ENCODE measurements at places on chromosomes 5 and 9.

DNA sequence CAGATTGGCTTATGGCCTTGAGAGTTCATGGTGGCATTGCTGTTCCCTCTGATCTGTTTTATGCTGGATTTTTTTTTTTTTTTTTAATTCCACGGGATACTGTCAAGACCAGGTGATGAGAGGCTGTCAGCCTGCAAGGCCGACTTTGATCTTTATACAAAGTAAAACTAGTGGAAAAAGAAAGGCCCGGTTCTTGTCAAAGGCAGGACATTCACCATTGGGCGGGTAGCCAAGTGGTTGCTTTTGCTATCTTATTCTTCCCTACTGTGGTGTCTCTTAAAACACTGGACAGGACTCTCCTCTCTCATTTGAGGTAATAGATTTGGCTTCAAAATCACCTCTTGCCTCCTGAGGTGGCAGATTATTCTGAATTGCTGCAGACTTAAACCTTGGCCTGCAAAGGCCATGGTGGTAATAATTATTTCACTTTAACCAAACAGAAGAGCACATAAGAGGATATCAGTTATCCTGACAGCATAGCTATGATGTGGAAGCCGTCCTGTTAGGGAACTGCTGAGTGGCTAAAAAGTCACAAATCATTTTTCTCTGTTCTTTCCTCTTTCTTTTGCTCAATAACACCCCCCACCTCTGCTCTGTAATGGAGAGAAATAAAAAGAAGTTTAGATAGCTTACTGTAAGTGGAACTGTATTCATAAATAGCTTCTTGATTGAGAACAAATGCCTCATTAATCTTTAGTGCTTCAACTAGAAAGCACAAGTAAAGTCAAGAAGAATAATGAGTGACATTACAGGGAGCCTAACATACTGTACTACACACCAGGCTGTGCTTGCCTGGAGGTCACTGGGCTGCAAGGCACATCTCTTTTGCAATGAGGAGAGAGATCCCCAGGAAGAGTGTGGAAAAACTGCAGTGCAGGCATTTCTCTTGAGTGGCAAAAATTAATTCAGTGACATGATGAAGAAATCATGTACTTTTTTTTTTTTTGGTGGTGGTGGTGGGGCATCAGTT, 275.6 kb downstream of the KDM4C start:
- DNase-seq: peak; percentile 10

GRCh38 chr9:91765296-91765695, 184.7 kb downstream of the ROR2 start:
- no peak for DNase-seq

- no peak for DNase-seq
These were observed 58.9 kb downstream of the SUSD1 start for GRCh38 chr9:112115970-112116753.

- DNase-seq: no peak
These were observed 233.1 kb downstream of the ADAMTSL1 start for GRCh38 chr9:18707061-18707461.

GRCh38 chr5:59061377-59061776, 478.5 kb downstream of the RAB3C start:
- no peak for DNase-seq

GRCh38 chr9:96376891-96377874, 6.3 kb downstream of the SLC35D2 start:
- no peak for DNase-seq

DNA sequence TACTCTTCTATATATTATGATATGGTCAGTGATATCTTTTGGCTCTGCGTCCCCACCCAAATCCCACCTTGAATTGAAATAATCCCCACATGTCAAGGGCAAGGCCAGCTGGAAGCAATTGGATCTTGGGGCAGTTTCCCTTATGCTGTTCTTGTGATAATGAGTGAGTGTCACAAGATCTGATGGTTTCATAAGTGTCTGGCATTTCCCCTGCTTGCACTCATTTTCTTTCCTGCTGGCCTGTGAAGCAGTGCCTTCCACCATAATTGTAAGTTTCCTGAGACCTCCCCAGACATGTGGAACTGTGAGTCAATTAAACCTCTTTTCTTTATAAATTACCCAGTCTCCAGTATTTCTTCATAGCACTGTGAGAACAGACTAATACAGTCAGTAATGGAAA, 45.0 kb upstream of the TNC start:
- DNase-seq: no peak

- peak; percentile 76 for DNase-seq
These were observed 47.3 kb upstream of the SLC30A5 start for GRCh38 chr5:69046375-69046957.

- no peak for DNase-seq
These were observed 56.3 kb downstream of the TMEM174 start for GRCh38 chr5:73229271-73229670.

GRCh38 chr5:114010362-114010761, 351.5 kb upstream of the KCNN2 start:
- DNase-seq: no peak

DNA sequence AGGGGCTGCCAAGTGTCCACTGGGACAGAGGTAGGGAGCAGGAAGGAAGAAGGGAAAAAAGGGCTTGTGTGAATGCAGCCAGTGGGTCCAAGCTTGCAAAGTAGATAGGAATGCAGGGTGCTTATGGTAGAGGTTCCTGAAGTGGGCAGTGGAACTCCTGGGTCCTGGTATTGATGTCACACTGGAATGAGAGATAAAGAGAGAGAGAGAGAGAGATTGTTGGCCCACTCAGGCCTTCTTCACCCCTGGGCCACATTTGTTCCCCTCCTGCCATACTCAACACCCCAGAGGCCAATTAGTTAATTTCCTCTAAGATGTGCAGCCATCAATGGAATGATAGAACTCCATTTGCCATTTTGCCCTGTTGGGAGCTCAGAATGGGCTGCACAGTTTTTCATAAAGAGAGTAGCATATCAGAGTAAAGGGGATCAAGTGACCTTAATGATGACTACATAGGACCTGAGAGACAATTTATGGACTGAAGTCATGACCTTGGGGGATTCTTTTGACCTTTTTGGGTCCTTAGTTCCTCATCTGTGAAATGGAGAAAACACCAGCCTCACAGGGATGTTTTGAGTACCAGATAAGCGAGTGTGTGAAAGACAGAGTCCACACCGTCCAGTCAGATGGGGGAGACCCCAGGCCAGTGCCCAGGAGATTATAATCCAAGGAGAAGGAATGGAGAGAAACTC, 52.9 kb downstream of the PPARGC1B start:
- no peak for DNase-seq

DNA sequence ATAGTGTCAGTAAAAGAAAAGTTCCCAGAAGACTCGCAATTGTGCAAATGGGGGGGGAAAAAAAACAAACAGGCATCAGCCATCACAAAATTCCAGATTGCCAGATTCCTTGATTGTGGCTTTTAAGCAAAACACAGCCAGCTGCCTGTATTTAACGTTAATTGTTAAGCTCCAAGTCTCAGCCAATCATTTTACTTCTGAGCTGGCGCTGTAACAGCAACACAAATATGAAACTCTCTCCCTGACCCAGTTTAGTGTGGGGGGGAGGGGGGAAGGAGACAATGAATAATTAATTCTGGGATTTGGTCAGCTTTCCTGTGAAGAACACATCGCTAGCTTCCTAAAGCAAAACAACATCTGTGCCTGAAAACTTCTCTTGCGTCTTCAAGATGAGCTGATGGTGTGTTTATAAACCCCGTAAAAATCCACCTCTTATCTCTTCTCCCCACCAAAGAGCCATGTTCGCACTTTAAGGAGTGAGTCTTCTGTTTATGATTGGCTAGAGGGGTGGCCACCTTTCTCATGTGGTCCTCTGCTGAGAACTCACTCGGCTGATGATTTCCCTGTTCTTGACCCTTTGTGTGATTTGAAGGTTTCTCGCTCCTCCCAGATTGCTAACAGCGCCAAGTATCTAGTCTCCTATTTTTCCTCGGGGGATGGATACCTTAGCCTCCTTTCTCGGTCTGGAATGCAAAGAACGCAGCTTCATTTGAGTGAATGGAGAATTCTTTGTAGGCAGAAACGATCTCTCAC, 160.2 kb upstream of the DAPK1 start:
- DNase-seq: peak; percentile 8

DNA sequence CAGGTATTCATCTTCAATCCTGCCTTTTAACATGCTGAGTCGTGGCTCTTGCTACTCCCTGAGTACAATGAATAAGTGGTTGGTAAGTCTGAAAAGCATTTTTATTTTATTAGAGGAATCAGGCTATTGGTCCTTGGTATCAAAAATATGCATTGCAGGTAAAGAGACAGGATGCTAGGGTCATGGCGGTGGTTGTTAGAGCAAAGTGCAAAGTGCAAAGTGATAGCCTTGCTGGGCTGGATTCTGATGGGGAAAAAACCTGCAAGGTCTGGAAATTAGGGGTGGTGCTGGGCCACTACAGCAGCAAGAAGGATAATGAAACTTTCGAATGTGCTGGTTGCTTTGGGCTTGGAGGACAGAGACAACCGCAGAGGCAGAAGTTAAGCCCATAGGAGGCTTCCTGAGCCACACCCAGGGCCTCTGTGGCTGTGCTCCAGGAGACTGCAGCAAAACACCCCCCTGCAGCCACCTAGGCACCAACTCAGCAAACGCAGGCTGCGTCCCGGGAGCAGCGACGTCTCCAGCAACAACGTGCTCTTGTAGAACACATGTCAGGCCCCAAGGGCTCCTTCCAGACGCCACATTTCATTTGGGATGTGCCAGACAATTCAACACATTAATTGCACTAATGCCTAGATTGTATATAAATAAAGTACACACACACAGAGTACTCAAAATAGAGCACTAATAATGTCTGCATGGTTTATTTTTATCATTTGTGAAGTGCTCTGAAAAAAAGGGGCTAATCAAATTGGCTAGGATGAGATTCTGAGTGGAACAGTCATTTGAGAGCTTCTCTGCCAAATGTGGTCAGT, 149.8 kb upstream of the RAPGEF1 start:
- DNase-seq: no peak

- DNase-seq: no peak
These were observed 36.3 kb downstream of the SLC12A7 start for GRCh38 chr5:1075555-1075881.

- DNase-seq: no peak
These were observed 132.7 kb upstream of the POU5F2 start for GRCh38 chr5:93874080-93874479.

DNA sequence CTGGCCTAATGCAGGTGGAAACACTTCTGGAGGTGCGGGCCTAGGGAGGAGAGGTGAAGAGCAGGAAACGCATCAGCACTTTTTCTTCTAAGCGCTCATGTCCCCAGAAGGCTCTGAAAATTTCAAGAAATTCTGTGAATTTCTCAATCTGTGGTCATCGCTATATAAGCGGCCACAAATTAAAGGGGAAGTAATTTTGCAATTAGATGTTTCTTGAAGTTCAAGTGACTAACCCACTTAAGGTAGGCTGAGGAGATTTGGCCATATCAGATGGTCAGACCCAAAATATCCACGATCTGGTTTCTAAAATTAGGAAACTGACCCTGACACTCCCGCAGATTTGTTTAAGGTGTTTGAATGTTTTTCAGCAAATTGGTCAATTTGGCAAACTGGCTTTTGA, 16.6 kb upstream of the HMGCR start:
- peak; percentile 84 for DNase-seq

DNA sequence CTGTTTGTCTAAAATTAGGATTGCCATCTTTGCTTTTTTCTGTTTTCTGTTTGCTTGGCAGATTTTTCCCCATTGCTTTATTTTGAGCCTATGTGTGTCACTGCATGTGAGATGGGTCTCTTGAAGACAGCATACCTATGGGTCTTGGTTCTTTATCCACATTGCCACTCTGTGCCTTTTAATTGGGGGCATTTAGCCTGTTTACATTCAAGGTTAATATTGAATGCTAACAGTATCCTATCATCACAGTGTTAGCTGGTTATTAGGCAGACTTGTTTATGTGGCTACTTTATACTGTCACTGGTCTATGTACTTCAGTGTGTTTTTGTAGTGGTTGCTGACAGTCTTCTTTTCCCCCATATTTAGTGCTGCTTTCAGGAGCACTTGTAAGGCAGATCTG, 67.3 kb downstream of the ISOC1 start:
- no peak for DNase-seq

GRCh38 chr9:37105234-37105633, 15.1 kb upstream of the ZCCHC7 start:
- no peak for DNase-seq

DNA sequence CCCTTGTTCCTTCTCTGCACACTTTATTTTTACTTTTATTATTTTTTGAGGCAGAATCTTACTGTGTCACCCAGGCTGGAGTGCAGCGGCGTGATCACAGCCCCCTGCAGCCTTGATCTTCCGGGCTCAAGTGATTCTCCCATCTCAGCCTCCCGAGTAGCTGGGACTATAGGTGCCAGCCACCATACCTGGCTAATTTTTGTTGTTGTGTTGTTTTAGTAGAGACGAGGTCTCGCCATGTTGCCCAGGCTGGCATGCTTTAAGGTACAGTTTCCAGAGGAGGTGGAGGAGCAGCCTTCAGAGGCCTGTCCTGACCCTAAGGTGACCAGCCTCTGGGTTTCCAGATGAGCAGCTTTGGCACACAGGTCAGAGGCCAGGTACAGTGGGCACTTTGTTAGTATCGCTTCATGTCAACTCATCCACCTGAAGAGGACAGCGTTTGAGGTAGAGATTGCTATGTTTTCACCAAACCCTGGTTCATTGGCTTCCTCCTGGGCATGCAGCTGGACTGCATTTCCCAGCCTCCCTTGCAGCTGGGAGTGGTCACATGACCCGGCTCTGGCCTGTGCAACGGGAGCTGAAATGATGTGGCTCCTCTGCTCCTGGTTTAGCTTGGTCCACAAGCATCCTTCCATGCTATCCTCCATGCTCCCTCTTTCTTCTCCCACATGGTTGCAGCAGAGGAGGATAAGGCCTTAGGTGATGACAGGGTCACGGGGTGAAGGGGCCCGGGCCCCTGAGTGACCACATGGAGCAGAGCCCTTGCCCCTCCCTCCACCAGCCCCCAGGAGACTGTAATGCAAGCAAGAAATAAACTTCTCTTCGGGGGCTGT, 139.3 kb upstream of the IER5L start:
- peak; percentile 37 for DNase-seq

DNA sequence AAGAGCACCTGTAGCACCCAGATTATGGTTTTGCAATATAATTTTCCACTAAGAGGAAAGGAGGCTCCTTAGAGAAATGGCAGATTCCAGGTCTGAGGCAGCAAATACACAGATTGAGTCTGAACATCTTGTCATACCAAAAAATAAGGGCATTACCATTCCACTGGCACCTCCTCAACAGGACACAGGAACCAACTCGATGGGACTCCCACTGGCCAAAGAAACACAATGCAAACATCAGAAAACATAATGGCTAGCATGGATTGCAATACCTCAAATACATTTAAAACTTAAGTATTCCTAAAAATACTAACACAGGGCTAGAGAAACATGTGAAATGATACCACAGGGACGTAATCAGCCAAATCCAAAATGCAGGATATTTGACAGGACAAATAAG, 12.4 kb upstream of the RANBP17 start:
- DNase-seq: peak; percentile 20

- no peak for DNase-seq
These were observed 55.7 kb downstream of the CAST start for GRCh38 chr5:96717874-96718273.

- DNase-seq: no peak
These were observed 35.5 kb upstream of the FUBP3 start for GRCh38 chr9:130543859-130544258.

- no peak for DNase-seq
These were observed 18.2 kb upstream of the FNIP1 start for GRCh38 chr5:131814990-131815389.
